ENCODE measurements at places on chromosomes 12 and 14.

DNA sequence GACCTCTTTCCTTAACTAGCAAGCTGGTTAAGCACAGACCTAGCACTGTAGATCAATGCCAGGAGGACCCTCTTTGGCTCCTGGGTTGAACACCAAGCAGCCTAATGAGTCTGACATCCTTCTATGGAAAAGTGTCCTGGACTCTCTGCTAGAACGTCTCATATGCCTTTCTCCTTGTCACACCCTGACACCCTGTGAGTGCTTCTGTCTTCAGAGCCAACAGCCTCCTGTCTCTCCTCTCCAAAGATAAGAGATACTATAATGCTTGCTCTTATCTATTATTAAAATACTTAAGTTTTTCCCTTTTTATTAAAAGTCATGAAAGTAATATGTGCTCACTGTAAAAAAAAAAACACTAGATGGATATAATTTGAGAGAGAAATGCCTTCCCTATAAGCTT lies 222.7 kb downstream of the FOXN3 start:
- DNase-seq = no peak

DNA sequence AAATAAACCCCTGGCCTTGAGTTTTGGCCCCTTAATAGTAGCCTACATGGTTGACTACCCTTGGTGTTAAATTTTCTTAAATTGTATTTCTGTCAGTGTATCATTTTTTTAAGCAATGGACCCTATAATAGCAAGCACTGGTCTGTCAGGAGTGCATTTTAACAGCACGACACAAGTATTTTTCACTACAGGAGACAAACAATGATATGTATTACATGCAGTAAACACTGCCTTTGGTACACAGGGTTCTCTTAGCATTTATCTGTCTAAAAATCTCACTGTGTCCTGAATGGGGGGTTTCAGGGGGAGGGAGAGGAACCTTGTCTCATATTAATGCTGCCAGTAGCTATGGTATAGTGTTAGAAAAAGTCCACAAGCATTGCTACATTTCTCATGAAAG lies 18.4 kb downstream of the LMO3 start:
- no peak for DNase-seq

GRCh38 chr12:3073438-3074250 lies 3.5 kb upstream of the TSPAN9 start:
- DNase-seq = peak; percentile 69

GRCh38 chr14:64417771-64418125 lies 29.6 kb downstream of the MTHFD1 start:
- DNase-seq = no peak

DNA sequence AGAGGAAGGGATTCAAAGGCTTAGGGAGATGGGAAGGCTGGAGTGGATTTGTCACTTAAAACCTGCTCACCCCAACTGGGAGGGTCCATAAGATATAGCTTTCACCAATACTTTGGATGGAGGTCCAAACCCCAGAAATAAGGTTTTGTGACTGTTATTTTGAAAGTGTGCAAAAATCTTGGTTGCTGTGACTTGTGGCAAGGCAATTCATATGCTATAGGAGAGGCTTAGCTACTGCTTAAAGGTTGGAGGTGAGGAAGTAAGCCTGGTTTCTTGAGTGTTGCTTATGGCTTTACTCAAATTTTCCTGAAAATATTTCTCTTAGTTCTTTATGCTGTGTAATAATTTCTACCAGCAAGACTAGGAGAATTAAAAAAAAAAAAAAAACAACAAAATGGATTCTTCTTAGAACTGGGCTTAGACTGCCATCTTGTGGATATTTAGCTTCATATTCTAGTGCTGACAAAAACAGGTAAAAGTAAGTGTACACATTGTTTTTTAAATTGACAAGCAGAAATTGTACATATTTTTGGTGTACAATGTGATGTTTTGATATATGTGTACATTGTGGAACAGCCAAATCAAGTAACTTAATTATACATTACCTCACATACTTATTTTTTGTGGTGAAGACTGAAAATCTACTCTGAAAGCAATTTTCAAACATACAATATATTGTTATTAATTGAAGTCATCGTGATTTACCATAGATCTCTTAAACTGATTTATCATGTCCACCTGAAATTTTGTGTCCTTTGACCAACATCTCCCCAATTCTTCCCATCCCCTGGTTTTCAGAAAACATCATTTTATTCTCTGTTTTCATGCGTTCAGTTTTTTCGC lies 23.0 kb downstream of the PDE6H start:
- DNase-seq = peak; percentile 36

- peak; percentile 34 for DNase-seq
These were observed 169.9 kb downstream of the KIF21A start for GRCh38 chr12:39272871-39273655.

GRCh38 chr12:68977909-68978610 lies 45.1 kb upstream of the CPM start:
- DNase-seq = no peak

DNA sequence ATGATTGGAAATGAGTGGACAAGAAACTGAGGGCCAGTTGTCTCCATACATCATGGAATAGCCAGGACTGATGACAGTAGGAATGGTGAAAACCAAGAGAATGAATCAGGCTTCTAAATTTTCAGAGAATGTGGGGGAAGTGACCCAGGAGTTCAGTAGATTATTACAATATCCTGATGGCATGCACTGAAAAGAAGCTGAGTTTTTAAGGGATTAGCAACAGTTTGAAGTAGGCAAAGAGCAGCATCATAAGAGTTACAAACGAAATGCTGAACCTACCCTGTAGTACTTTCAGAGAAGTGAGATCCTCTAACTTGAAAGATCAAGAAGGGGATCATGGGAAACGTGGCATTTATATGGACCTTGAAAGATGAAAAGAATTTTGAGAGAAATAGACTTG lies 13.2 kb downstream of the SLC2A14 start:
- no peak for DNase-seq

GRCh38 chr12:46958053-46958452 lies 121.4 kb upstream of the PCED1B start:
- no peak for DNase-seq
